ENCODE measurements at places on chromosomes 5 and 9.

DNA sequence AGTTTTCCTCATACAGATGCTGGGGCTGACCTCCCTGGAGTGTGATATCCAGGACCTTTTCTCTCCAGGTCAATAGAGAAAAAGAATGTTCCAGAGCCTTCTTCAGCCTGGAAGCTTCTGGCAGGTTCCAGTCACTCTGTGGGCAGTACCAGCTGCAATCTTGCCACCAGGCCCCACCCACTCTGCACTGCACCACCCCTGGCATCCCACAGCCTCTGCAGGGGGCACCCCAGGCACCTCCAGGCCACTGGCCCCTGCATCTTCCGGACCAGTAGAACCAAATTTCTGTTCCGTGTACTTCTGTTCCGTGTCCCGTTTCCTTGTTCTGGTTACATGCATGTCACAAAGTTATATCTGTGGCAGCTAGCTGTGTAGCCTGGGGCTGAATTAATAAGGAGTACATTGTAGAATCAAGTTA lies 83.3 kb upstream of the ZBTB43 start:
- no peak for DNase-seq

DNA sequence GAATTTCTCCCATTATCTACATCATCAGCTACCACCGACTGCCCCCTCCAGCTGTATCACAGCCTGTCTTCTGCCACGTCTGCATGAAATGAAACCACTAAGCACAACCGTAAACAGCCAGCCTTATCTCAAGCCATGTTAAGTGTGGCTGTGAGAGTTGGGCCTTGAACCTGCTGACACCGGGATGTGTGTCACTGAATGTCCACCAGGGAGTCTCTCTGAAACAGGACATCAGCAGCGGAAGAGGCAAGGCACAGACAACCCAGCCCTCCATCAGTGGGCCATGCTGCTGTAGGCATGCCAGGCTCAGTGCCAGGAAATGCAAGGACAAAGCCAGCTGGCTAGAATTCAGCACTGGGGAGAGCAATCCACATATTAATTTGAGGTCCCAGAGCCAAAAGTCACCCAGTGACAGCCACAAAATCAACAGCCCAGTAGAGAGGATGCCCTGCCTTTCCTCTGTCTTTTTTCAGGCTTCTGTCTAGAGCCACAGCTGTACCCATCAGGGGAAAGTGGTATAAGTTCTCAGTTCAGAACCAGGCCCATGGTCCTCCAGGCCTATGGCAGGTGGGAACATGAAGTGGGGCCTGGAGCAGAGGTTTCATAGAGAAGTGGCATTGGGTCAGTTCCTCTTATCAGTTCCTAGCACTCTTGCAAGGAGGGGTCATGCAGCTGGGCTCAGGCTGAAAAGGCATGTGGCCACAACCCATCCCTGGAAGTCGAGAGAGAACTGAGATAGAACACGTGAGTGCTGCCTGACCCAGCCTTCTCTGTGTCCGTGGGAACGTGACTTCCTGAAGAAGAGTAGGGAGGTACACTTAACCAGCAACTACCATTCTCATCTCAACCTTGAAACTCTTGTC lies 199.4 kb downstream of the ESM1 start:
- DNase-seq, result no peak

DNA sequence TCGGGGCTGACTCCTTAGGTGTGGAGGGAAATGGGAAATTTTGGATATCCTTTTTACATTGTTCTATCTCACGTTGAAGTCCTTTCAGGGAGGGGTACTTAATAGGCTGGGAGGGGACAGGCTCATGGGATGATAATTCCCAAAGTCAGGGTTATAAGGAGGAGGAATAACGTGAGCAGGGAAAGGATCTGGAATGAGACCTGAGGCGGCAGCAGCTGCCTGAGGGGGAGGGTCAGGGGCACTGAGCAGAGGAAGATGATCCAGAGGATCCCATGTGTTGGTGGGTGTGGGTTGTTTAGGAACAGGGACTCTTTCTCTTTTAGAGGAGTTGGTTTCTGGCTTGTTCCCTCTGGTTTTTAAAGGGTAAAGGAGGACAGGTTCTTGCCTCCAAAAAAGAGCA lies 18.7 kb downstream of the IFT74 start:
- no peak for DNase-seq

DNA sequence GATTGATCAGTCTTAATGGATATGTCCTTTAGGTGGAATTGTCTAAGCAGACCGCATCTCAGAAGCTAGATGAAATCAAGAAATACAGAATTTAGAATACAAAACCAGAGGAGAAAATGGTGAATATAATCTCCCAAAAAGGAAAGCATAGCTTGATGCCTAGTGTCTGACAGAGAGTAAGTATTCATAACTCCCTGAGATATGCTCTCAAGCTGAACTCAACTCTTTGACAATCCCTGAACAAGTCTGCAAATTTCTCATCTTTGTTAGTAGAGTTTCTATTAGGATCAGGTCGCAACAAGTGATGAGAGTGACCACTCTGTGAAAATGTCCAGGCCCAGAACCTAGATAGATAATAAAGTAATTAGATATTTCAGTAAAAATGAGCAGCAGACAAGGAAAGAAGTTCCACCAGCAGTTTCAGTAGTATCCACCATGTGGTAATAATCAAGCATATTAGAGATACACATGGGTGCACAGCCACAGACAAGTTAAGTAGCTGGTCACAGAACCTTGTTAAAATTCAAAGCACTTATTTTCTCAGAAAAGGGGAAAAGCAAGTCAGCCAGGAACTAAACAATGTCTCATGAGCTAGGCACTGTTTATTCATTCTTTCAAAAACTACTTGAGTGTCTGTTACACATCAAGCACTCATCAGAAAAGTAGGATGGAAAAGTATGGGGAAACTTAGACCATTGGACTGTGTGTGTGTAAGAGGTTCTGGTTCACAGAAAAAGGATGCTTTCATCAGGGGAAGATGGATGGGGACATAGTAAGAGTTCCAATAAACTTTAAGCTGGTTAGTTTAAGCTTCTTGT lies 481.5 kb upstream of the TUSC1 start:
- no peak for DNase-seq

- no peak for DNase-seq
Observed at GRCh38 chr9:127980060-127980705, 606 bp downstream of the EEIG1 start.

DNA sequence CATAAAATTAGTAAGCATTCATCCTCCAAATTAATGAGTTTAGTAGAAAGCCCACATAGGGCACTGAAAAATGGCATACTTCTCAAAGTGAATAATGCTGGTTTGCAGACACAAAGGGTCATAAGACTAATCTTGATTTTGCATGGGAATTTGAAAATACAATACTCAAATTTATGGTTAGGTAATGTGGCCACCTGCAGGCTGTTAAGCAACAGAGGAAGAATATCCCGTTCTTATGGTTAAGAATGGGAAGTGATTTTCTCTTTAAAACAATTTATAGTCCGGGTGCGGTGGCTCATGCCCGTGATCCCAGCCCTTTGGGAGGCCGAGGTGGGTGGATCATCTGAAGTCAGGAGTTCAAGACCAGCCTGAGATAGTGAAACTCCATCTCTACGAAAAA lies 9.4 kb upstream of the PLCXD3 start:
- DNase-seq, result no peak

DNA sequence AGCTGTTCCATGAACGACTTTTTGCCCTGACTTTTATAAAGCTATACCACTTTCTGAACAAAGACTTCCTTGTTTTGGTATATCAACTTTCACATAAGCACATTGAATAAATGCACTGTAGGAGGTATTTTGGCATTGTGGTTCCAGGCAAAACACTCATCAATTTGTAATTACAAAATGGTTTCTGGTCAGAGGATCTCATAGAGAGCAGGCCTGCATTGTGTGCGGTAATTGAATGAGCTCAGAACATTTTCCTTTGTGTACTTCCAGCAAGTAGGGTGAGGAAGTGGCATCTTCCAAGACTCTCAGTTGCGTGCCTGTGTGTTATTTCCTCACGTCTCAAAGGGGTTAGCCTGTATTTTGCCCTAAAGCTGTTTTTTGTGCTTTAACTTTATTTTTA lies 89.2 kb downstream of the PDE6A start:
- no peak for DNase-seq

DNA sequence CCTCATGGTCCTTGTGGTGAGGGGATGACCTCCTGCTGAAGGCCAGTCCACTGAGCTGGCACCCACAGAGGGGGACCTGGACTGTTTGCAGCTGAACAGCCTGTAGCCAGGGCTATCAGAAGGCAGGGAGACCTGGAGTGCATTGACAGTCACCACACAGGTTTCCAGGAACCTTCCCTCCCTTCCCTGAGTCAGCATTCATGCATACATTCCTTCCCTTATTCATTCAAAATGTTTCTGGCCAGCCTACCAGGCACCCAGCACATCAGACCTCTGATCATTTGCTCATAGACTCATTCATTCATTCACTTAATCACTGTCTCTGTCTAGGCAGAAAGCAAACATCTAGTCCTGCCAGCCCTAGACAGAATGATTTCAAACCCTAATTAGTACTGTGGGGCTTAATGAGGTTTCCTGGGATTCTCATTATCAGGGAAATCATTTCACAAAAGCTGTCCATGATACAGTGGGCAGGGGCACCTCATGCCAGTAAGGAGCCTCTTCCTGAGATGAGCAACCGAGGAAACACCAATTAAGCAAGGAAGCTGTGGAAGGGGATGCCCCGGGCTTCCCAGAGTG lies 110.1 kb upstream of the PPP1R26 start:
- no peak for DNase-seq

DNA sequence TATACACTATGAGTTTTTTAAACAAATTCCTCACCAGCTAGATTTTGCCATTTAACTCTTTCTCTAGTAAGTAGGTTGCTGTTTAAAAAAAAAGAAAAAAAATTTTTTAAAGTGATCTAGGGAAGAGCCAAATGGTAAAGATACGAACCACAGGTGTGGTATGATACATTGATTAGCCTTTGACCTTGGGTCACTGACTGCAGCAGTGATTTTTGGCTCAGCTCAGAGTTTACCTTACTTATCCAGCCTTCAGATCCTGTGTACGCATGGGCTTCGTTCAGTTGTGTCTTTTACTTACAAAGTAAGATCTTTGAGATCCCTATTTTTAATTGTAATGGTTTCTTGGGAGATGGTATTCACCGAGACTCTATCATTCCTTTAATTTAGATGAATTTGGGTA lies 12.4 kb upstream of the GNG10 start:
- no peak for DNase-seq

DNA sequence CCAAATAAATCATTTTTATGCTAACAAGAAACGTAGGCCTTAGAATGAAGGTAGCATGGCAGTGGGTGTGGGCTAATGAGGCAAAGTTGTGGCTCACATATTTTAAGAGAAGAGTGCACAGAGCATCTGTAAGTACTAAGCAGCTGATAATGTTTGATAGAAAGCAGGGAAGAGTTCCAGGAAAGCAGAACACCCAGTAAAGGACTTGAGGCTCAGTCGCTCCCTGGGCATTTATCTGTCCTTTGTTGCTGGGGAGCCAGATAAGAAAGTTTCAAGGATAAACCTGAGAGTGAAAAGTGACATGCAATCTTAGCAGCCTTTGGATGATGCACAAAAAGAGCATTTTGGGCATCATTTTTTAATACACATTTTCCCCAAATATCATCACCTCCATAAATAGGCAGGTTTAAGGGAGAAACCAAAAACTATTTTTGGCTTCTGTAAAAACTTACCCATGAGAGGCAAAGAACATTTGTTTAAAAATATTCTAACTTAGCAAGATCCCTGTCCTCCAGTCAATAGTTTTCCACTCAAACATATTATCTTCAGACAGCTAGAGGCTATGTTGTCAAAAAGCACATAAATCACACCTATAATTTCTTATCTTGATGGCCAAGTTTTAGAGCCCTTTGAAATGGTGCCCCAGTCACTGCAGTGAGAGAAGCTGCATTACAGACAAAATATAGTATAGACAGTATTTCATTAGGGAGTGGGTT lies 3.4 kb downstream of the FREM1 start:
- no peak for DNase-seq

GRCh38 chr9:123239726-123240125 lies 28.7 kb downstream of the STRBP start:
- DNase-seq, result no peak

DNA sequence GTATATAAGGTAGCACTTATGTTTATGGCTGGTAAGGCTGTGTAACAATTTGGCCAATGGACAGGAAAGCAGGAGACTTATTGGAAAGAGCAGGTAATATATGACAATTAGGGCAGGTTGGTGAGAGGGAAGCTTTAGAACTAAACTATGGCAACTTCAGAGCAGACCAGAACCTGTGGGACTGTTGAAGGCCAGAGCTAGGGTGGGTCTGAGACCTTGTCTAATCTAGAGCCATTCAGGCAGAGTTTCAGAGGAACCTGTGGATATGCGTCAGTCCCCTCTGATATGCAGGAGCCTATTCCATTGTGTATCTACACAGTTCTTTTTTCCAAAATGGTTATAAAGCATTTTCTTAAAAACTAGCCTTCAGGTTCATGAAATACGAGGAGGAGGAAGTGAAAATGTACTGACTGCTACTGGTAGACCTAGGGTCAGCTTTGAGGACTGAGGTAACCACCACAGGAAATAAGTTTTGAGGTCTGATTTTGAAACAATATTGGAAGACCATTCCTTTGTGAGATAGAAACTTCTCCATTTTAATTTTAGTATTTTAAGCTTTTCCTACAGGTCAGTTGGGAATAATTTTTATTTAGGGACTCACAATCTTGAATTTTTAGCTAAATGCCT lies 37.6 kb downstream of the ELL2 start:
- no peak for DNase-seq

GRCh38 chr5:80479713-80480112 lies 8.2 kb upstream of the FAM151B start:
- DNase-seq, result no peak

GRCh38 chr5:157076558-157076957 lies 17.6 kb upstream of the HAVCR1 start:
- DNase-seq, result no peak

- no peak for DNase-seq
Observed at GRCh38 chr5:136014049-136015002, 14.5 kb upstream of the TGFBI start.

DNA sequence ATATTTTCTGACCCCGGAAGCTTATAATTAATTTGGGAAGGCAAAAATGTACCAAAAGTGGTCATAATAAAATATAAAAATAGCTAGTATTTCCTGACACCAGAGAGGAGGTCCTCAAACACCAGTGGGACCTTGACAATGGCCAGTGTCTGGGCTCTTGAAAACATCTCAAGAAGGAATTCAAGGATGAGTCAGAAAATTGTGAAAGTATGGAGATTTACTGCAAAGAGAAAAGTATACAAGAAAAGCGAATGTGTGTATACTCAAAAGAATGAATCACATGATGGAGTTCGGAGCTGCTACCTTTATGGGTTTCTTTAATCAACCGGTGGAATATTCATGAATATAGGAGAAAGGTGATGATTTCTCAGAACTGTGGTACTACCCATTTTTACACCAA lies 1709.0 kb upstream of the WWC1 start:
- no peak for DNase-seq

- DNase-seq, result no peak
Observed at GRCh38 chr5:176697267-176697933, 50.1 kb downstream of the TSPAN17 start.

- DNase-seq, result no peak
Observed at GRCh38 chr5:131684595-131684994, 49.6 kb upstream of the RAPGEF6 start.

DNA sequence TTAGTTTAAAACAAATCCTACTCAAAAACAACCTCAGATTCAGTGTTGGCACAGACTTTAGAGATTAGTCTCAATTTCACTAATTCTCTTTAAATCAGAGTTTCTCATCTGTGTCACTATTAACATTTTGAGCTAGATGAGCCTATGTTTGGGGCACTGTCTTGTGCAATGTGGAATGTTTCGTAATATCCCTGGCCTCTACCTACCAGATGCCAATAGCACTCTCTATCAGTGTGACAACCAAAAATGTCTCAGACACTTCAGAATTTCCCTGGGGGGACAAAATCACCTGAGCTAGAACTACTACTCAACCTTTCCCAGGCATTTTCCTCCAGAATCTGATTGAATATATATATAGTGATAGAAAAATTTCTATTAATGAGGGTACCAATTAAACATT lies 465.2 kb upstream of the RGMB start:
- no peak for DNase-seq

Data from brain pericyte (primary cell).